CD4-positive, alpha-beta T cell (primary cell): ENCODE measurements at places on chromosomes 7 and 10. TPM values are rescaled to one million over a fixed set of nuclear protein-coding genes. Genes with fewer than 3 reads are reported as not detected.
A peak's percentile ranks its signal among the peaks of the same experiment; 100 is the strongest.

DNA sequence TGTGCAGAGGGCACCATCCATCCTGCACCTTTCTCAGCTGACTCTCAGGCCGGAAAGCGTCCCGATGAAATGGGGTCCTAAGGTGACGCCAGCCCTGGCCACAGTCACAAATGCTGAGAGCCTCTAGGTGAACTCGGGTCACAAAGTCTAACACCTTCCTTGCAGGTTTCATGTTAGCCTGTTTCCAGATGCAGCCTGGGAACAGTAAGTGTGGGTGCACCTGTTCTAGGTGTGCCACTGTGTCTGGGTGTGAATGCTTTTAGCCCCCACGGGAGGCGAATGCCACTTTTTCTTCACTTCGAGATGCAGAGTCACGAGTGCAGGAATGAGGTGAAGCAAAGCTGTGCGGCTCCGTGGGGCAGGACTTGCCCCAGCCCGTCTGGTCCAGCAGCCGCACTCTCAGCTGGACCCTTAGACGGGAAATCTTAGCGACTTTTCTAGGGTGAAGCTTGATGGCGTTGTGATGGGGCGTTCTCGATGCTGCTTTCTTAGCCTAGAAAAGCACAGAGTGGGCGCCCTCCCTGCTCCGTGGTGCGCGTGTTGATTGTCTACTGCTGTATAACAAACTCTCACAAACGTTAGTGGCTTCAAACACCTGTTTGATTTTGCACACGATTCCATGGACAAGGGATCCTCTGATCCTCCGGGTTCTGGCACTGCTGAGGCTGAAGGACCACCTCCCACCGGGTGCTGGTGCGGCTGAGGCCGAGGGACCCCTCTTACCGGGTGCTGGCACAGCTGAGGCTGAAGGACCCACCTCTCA, 13.6 kb upstream of the VIPR2 start:
- no peak for DNase-seq

GRCh38 chr10:132938472-132939339, 3.7 kb downstream of the CFAP46 start:
- DNase-seq: no peak

- DNase-seq: peak; percentile 5
Measured at GRCh38 chr10:110681023-110681681, 37.0 kb downstream of the RBM20 start.

- DNase-seq: no peak
Measured at GRCh38 chr7:105325216-105325904, 63.4 kb downstream of the SRPK2 start.

DNA sequence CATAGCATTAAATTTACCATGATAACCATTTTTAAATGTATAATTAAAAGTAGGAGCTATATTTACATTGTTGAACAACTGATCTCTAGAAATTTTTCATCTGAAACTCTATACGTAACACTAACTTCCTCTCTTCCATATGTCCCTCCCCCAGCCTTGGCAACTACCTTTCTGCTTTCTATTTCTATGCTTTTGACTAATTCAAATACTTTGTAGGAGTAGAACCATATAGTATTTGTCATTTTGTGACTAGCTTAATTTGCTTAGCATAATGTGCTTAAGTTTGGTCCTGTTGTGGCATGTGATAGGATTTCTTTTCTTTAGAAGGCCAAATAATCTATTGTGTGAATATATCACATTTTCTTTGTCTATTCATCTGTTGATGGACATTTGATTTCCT, 225.3 kb upstream of the POT1 start:
- no peak for DNase-seq

GRCh38 chr7:78121888-78122287, 323.3 kb downstream of the PHTF2 start:
- DNase-seq: no peak

DNA sequence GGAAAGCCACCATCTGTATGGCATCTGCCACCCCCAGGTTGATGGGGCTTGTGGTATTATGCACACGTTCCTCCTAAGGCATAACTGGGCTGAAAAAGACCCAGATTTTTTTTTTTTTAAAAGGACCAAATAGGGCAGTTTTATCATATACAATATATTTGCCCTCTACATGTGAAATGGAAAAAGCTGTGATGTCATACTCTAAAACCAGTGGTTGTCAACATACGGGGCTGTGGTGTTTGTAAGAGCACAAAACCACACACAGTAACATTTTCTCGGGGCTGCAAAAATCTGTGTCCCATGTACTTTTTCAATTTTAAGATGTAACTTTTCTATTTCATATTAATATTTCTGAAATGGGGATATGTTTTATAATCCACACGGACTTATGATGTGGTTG, 34.9 kb downstream of the FAM171A1 start:
- no peak for DNase-seq

FUOM gene
- total RNA-seq: 10.3 TPM

DNA sequence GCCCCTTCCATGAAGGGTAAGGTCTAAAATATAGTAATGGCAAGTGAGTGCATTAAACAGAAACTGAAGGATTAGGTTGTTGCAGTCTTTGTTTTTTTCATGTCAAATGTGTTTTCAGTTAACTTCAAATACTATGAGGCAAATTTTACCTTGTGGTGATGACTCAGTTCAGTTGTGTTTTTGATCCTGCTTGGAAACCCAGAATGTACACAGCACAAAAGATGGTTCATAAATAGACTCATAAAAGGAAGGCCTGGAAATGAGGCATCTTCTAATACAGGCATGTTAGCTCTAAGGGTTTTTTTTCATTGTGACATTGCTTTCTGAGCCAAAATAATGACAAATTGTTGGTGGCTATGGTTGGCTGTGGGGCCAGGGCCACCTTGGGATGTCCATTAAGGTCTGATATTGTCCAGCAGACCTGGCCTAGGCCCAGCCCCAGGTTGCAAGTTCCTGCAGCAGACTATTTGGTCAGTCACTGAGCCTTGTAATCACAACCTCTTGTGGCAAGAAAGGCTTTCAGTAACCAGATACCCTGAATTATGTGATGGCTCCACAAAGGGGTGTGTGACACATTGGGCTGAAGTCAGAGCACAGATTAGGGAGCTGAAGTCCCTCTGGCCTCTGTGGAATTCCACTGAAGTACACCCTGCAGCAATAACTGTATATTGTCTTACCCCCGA, 69.0 kb upstream of the SAMD8 start:
- DNase-seq: no peak

CDHR1 gene
- total RNA-seq: 0.92 TPM

- DNase-seq: no peak
Measured at GRCh38 chr7:114789161-114789560, 132.7 kb upstream of the MDFIC start.

- no peak for DNase-seq
Measured at GRCh38 chr7:27129729-27130539, 623 bp downstream of the HOXA4 start.

DNA sequence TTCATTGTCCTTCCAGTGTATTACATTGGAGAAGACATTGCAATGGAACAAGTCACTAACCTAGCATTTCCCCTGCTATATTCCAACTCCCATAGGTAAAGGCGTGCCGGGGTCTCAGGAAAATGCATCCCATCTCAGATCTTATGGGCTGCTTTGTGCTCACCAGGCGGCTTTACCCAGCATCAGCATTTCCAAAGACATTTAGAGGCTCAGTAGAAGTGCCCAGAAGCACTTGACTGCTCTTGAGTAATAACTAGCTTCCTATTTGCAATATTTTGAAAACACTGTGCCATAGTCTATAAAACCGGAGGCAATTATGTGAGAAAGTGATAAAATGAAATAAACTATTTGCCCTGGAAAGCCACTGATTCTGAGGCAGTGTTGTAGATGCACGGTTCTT, 415.0 kb upstream of the NPVF start:
- DNase-seq: no peak

CNPY1 gene
- not detected for total RNA-seq

WNT2 gene
- not detected for total RNA-seq

LRIT1 gene
- total RNA-seq: not detected

GRCh38 chr10:132390170-132390920, 6.7 kb upstream of the PWWP2B start:
- no peak for DNase-seq

DNA sequence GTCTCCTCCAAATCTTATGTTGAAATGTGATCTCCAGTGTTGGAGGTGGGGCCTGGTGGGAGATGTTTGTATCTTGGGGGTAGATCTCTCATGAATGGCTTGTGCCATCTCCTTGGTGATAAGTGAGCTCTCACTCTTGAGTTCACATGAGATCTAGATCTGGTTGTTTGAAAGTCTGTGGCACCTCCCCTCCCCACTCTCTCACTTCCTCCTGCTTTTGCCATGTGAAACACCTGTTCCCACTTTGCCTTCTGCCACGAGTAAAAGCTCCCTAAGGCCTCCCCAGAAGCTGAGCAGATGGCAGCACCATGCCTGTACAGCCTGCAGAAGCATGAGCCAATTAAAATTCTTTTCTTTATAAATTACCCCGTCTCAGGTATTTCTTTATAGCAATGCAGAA, 23.5 kb downstream of the TMEM229A start:
- no peak for DNase-seq

DNA sequence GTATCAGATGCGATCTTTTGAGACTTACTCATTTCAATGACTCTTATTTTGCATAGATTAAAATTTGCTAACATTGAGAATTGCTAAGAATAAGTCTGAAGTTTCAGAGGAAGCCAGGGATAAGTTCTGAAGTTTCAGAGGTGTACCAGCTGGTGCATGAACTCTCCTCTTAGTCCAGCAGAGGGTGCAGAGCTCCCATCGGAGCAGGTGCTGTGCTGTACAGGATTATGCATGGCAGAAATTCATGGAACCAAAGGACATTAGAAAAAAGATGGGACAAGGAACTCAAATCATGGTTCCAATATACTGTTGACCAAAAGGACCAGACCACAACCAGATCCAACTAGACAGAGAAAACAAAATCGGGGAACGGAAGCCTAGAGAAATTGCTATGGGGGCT, 41.9 kb downstream of the MGAM2 start:
- DNase-seq: no peak

DNA sequence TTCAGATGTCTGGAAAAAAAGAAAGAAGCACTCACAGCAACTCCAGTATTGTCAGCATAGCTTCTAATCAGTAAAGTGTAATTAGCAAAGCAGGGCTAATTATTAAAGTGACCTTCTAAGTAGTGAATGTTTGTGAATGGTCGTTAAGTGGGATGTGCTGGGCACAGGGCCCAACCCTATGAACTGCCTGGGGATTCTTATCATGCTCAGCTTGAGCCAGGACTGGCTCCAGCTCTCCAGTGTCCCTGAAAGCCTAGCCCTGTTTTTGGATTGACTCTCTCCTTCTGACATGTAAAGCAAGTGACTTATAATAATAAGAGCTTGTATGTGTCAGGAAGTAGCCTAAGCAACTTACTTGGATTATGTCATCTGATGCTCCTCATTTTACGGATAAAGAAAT, 9.5 kb upstream of the TBX20 start:
- DNase-seq: no peak

- no peak for DNase-seq
Measured at GRCh38 chr10:74642901-74643595, 183.4 kb upstream of the KAT6B start.

OGDHL gene
- not detected for total RNA-seq

FRMPD2 gene
- total RNA-seq: not detected

DNA sequence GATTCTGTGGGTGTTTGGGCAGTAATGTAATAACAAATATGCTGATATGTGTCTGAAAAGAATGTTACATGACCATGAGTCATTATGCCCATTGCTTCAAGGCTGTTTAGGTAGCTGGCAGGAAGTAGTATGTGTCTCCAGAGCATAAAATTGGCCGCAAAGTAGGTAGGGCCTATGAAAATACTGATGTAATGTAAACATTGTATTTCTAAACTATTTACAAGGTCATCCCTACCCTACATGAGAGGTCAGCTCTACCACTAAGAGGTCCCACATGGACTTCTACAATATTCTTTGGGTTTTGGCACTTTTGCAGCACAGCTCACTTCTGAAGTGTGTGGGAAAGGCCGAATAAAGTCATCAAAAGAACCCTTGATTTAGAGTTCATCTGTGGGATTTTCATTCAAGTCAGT, 301.9 kb downstream of the AHR start:
- DNase-seq: no peak

GRCh38 chr10:1316809-1317143, 260.6 kb downstream of the WDR37 start:
- DNase-seq: no peak

GRCh38 chr10:1628757-1629156, 108.6 kb downstream of the ADARB2 start:
- DNase-seq: no peak

OR2A1 gene
- total RNA-seq: 0.19 TPM

DNA sequence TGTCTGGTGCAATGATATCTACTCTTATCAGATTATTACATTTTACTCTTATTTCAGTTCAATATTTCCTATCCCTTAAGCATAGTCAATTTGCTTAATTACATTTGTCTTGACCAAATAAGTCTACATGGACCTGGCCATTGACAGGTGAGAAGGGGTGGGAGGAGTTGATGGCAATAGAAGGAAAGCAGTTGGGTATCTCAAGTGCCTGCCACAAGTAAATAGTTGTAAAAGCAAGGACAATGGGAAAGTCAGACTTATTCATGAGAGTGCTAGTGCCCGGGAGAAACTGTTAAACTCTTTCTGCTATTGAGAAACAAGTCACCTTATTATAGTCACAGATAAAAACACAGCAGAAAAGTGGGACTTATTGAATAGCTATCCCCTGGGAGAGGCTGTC, 32.4 kb upstream of the HGF start:
- no peak for DNase-seq

GRCh38 chr10:60480865-60481563, 91.3 kb upstream of the ANK3 start:
- DNase-seq: no peak

ZNF804B gene
- total RNA-seq: not detected

NEUROG3 gene
- not detected for total RNA-seq

GRCh38 chr7:115704884-115705283, 325.7 kb downstream of the TFEC start:
- DNase-seq: no peak

UPK3B gene
- total RNA-seq: 2.6 TPM

DNA sequence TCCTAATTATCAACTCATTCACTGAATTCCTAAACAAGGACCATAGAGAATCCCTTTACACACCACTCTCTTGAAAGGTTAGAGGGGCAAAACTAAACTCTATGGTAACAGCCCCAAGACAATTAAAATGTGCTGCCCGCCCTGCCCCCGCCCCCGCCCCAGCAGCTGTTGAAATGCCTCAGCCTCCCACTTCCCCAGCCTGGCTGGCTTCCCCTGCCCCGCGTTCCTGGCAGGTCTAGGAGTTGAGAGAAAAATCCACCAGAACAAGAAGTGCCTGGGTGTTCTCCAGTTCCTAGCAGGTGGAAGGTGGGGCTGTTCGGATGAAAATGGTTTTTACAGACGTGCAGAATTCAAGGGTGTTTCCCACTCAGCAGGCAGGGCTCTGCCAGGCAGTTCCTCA, 109.5 kb upstream of the ZEB1 start:
- no peak for DNase-seq
